Hematopoietic multipotent progenitor cell treated with erythropoietin and hydrocortisone succinate and interleukin-3 and kit ligand, for 17 days (in vitro differentiated cells): ENCODE measurements at places on chromosomes 1 and 21.

- peak; percentile 73 for DNase-seq
These were observed 44.3 kb upstream of the GTF2B start for GRCh38 chr1:88935522-88936222.

- DNase-seq, result no peak
These were observed 70.4 kb upstream of the UBE2U start for GRCh38 chr1:64133036-64133435.

GRCh38 chr1:61012341-61012761 is 70.0 kb upstream of the NFIA start:
- DNase-seq, result peak; percentile 60

GRCh38 chr1:212401838-212402582 is 12.7 kb downstream of the PACC1 start:
- no peak for DNase-seq

DNA sequence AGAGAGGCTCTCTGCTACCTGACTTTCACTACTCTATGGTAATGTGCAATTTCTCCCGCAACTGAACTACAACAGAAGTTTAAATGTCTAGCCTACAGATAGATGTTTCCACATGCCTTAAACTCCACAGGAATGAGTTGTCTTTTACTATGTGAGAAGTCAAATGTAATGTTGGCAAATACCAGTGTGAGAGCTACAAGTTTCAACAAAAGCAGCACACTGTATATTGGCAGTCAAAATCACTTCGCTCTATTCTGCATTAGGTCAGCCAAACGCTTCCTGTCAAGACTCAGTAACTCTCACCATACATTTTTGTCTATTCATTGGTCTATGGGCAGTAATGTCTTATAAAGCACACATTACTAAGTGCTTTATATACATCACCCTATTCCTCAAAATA is 41.9 kb downstream of the LUZP1 start:
- no peak for DNase-seq

DNA sequence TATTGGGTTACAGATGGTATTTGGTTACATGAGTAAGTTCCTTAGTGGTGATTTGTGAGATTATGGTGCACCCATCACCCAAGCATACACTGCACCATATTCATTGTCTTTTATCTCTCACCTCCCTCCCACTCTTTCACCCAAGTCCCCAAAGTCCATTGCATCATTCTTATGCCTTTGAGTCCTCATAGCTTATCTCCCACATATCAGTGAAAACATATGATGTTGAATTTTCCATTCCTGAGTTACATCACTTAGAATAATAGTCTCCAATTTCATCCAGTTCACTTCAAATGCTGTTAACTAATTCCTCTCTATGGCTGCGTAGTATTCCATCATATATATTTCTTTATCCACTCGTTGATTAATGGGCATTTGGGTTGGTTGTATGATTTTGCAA is 36.8 kb upstream of the ZNF678 start:
- no peak for DNase-seq
